ENCODE measurements at places on chromosomes 7 and 10.

GRCh38 chr7:32659853-32660252 lies 164.6 kb downstream of the AVL9 start:
- no peak for DNase-seq

- no peak for DNase-seq
These were observed 272.3 kb upstream of the C7orf33 start for GRCh38 chr7:148318102-148318811.

- no peak for DNase-seq
These were observed 104.6 kb upstream of the PPIF start for GRCh38 chr10:79242620-79243152.

- no peak for DNase-seq
These were observed 148.3 kb downstream of the EXOC4 start for GRCh38 chr7:133401225-133401624.

- DNase-seq = no peak
These were observed 95.5 kb downstream of the CTBP2 start for GRCh38 chr10:125064681-125065492.

DNA sequence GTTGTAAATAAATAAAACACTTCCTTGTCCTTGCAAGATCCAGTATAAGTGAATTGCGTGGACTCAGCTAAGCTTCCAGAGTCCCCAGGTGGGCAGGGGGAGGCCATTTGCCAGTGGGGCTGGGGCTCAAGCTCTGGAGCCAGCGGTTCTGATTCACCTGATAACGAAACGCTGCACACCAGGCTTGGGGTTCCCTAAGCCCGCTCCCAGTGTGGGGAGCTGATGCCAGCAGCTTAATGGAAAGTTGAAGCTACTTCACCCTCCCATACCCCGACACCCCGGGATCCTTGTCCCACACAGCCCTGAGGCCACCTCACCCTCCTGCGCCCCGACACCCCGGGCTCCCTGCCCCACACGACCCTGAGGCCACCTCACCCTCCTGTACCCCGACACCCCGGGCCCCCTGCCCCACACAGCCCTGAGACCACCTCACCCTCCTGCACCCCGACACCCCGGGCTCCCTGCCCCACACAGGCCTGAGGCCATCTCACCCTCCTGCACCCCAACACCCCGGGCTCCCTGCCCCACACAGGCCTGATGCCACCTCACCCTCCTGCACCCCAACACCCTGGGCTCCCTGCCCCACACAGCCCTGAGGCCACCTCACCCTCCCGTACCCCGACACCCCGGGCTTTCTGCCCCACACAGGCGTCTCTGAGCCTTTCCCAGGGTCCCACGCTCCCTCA lies 30.8 kb downstream of the FKBP6 start:
- no peak for DNase-seq

- DNase-seq = no peak
These were observed 993.1 kb downstream of the KCNMA1 start for GRCh38 chr10:76644476-76644875.

DNA sequence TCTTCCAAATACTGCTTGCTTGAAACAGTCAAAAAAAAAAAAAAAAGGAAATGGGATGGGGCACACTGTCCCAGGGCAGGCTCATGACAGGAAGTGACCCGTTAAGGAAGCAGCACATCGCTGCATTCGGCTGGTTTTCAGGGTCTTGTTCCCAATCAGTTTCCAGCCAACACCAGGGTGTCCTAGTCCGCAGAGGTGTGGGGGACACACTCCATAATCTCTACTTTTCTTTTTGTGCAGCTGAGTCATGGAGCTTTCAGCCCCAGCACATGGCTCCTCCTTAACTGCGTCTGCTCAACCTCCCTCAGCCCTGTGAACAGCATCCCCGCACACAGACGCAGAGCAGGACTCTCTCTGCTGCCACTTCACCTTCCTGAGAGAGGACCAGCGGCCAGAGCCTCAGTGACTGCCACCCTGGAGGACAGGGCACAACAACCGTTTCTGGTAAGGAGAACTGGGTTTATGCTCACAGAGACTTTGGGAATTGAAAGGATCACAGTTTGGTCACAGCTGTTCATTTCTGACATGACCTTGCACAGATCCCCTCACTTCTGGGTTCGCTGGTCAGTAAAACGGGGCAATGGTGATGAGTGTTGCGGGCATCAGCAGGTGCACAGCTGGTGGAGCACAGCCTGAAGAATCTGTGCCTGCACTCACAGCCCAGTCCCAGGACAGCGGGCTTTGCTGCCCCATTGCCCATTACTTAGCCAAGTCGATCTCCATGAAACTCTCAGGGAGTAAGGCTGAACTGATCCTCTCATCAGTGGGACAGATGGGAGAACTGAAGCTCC lies at the start of gene GIMAP5:
Gene GIMAP5 (plus strand): TSS at position 154 of the 791 bp plus-strand sequence. CDS start 3,467 bp downstream, outside the sequence.
- no peak for DNase-seq

- DNase-seq = no peak
These were observed 218.9 kb downstream of the DOCK4 start for GRCh38 chr7:111987115-111987826.

GRCh38 chr10:3397231-3397630 lies 224.6 kb upstream of the PITRM1 start:
- DNase-seq = no peak

GRCh38 chr10:36533316-36533715 lies 592.1 kb upstream of the ANKRD30A start:
- DNase-seq = no peak

- DNase-seq = no peak
These were observed 45.9 kb downstream of the INPP5A start for GRCh38 chr10:132583456-132583855.

DNA sequence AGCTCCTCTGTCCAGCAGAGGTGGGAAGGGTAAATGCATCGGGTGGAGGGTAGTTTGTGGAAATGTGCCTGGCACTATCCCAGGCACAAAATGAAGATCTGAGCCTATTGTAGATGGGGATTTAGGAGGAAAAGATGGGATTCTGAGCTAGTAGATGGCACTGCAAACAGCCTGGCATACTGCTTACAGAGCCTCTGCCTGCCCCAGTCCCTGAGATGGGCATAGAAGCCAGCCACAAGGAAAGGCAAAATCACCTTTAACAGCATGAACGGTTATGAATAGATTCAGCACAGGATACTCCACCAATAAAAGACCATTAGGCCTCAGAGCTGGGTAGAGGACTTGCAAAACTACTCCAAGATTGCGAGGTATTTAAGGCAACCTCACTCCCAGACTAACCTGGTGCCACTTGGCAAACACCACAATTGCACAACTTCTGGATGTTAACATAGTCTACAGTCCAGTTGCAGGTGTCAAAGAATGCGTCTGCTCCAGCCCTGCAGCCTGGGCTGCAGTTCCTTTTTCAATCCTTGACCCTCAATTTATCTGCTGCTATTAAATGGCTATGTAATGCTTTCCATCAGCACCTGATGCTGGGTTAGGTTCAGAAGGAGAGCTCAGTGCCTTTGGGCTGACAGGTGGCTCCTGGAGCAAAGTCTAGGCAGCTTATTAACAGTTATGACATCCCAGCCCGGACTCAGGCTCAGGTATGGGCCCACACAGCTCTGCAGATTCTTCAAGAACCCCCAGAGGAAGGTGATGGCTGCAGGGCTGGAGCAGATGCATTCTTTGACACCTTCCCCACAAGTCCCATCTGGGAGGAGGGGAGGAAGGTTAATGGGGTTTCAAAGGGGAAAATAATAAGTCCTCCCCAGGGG lies 34.0 kb downstream of the CDHR3 start:
- DNase-seq = no peak

DNA sequence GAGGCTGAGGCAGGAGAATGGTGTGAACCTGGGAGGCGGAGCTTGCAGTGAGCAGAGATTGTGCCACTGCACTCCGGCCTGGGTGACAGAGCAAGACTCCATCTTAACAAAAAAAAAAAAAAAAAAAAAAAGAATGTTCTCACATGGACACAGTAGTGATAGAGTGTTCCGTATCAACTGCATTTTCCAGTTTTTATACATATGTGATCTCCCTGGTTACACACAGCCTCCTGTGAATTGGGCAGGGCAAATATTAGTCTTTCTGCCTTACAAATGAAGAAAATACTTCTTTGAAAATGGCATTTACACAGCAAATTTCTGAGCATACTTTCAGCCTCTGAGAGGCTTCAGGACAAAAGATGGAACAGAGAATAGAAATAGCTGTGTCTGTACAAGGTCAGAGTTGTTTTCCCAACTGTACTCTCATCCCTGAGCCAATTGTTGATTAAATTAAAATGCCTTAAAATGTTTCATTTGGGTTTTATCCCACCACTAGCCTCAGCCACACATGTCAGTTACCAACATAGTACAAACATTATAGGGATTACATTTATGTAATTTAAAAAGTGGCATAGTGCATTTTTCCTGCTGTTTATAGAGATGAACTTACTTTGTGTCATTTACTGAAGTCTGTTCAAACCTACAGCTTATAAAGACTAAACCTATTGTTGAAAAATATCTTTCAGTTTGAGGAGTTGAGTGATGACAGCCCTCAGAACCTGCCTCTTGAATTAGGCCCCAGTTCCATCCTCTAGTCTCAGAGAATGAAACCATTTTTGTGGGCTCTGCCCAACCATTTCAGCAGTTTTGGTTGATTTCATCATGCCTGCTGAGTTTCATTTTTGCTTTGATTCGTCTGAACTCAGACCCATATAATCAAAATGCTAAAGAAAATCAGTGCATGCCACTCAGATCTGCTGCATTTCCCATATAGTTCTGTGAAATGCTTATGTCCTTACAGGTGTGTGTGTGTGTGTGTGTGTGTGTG lies 609.4 kb upstream of the C7orf33 start:
- DNase-seq = no peak

DNA sequence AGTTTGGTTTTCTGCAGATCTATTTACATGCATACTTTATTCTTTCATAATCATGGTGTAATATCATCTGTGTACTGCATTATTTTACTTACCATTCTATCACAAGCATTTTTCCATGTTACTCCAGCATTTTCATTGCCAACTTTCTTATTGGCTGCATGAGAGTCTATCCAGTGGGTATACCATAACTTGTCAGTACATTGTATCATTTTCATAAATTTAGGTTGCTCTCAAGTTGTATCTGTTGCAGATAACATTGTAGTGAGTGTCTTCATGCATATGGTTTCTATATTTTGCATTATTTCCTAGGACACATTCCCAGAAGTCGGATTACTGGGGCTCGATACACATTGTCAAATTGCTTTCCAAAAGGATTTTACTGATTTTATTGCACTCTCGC lies 87.2 kb upstream of the INSYN2A start:
- no peak for DNase-seq

DNA sequence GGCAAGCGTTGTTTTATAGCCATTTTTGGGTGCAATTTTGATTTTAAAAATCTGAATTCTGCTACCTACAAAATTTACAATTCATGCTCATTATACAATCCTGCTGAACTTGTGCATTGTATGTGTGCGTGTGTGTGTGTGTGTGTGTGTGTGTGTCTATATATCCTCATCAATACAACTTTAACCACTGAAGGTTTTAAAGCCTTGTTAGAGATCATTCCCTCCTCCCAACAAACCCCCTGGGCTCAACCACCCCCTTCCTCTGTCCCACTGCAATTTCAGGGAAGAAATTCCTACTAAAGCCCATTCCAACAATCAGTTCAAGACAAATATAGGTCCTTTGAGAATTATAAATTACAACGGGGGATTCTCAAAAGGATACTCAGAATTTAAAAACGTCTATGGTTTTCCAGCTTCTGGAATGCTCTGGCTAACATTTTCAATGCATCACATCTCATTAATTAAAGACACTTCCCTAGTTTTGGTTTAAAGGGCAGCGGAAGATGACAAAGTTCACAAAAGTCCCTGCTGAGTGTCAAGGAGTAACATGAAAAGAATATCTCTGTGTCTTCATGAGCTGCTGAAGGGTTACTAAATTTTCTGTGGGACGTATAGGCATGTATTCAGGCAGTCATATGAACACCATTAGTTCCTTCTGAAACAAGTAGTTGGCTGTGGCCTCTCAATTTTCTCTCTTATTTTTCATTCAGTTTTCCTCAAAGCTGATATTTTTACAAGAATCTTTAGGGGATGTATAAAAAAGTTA lies 889 bp upstream of the SEMA3A start:
- no peak for DNase-seq

DNA sequence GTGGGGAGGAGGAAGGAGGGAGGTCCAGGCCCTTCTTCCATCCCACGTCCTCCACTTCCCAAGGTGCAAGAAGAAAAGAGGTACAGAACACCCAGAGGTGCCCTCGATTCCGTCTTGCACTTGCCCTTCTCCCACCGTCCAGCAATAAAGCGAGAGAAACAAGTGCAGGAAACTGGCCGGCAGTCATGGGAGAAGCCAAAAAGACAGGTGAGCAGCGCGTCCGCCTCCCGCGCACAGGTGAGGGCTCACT lies 1.3 kb downstream of the C10orf95 start:
- DNase-seq = no peak

DNA sequence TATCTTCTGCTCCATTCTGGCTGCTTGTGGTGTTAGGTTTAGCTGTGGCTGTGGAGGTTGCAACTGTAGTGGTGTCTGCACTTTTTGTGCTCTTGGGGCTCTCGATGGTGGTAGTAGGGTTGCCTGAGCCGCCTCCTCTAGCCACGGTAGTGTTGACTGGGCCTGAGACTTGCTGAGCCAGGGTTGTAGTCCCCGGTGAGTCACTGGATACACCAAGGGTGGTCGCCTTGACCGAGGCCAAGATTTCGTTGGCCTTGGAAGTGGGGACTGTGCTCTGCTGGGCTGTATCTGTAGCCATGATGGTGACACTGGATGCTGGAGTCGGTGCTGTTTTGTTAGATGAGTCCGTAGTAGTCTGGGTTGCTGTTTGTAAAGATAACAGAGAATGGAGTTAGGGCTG lies 45.4 kb downstream of the PODXL start:
- peak; percentile 75 for DNase-seq

- no peak for DNase-seq
These were observed 17.7 kb downstream of the ZMYND11 start for GRCh38 chr10:152915-153314.

- no peak for DNase-seq
These were observed 350.6 kb downstream of the TFEC start for GRCh38 chr7:115679976-115680375.

DNA sequence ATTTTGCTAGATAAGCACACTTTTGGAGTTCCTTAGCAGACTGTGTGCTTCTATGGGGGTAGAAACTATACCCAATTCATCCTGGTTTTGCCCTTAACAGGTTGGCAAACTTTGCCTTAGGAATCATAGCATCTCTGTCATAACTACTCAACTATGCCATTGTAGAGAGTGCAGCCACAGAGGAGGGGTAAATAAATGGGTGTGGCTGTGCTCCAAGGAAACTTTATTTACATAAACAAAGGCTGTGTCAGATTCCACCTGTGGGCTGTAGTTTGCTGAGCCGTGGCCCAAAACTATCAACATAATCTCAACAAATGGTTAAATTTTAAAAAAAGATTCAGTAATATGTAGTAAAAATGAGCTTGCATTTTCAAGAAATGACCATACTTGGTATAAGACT lies 51.6 kb upstream of the LAMB1 start:
- no peak for DNase-seq

- no peak for DNase-seq
These were observed 7.4 kb upstream of the NRCAM start for GRCh38 chr7:108463613-108464012.

- no peak for DNase-seq
These were observed 207.7 kb downstream of the PTN start for GRCh38 chr7:137135654-137136350.

- DNase-seq = no peak
These were observed 103.5 kb upstream of the PRSS1 start for GRCh38 chr7:142645777-142646176.

GRCh38 chr10:95296764-95297163 lies 6.0 kb upstream of the PDLIM1 start:
- DNase-seq = no peak

- DNase-seq = no peak
These were observed 61.9 kb downstream of the COL13A1 start for GRCh38 chr10:69863580-69863979.

- DNase-seq = no peak
These were observed 63.0 kb upstream of the FAM3C start for GRCh38 chr7:121459148-121459547.

- DNase-seq = no peak
These were observed 141.7 kb upstream of the SEMA3A start for GRCh38 chr7:84336303-84336702.

All from lower leg skin (tissue), 4 donors.